ENCODE measurements at places on chromosomes 4 and X. TPM values are rescaled to one million over a fixed set of nuclear protein-coding genes. Genes with fewer than 3 reads are reported as not detected.
A peak's percentile ranks its signal among the peaks of the same experiment; 100 is the strongest.

RNF128 gene
- total RNA-seq: not detected

ETDB gene
- not detected for total RNA-seq

HTR2C gene
- total RNA-seq: not detected

PLK4 gene
- 81.7 TPM for total RNA-seq

CPLX1 gene
- not detected for total RNA-seq

DNA sequence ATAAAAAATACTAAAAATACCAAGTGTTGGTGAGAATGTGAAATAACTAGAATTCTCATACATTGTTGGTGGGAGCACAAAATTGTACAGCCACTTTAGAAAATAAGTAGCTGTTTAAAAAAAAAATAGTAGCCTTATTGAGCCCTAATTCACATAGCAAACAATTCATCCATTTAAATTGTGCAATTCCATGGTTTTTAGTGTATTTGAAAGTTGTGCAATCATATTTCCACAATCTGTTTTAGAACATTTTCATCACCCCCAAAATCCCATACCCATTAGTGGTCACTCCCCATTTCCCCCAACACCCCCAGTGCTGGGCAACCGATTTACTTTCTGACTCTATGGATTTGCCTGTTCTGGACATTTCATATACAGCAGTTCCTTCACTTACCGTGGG lies 37.1 kb downstream of the STX18 start:
- H3K36me3 ChIP-seq: no peaks in the 10 kb centered on the region
- no peak overlapping the region for H3K4me3 ChIP-seq
- H3K4me1 ChIP-seq: peaks cover 6% of the 10 kb centered on the region
- no peak overlapping the region for H3K27ac ChIP-seq
- no peak for DNase-seq
- no peaks in the 10 kb centered on the region for H3K27me3 ChIP-seq

DNA sequence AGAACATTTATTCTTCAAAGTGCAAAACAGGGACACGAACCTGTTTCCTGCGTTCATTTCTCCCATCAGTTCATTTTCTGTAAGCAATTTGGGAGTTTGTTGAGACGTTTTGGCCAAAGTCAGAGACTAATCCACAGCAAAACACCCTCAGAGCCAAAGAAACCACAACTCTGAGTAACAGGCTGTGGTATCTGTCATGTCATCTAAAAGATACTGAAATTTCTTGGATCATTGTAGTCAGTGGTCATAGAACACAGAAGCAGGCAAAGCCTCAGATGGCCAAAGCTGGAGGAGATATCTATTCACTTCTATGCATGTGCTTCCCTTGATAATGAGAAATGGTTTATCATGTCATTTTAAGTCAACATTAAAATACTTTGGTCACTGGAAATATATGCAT lies 485.6 kb upstream of the GALNT7 start:
- no peak overlapping the region for H3K27ac ChIP-seq
- H3K27me3 ChIP-seq: 0 out of 2 replicates have a peak, but pooled peaks cover 3% of the 10 kb centered on the region
- no peak for DNase-seq

GRCh38 chrX:14032406-14032805 lies 2.7 kb upstream of the GEMIN8 start:
- no peaks in the 10 kb centered on the region for H3K27me3 ChIP-seq
- H3K27ac ChIP-seq: no peak overlapping the region
- DNase-seq: no peak
- H3K36me3 ChIP-seq: no peaks in the 10 kb centered on the region
- peaks cover 14% of the 10 kb centered on the region for H3K4me1 ChIP-seq

DNA sequence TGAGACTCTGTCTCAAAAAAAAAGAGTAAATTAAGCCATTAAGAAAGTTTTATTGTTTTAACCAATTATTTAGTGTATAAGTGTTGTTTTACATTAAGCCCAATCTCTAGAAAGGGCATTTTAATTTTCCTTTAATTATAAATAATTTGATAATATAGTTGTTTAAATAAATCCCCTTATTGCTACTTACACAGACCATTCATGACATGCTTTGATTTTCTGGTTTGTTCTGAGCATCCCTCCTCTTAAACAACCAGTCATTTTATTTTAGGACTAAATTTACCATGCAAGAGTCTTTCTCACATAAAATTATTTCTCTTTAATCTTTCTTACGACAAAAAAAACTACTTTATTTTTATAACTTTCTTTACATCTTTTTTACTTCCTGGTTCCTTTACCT lies 23.5 kb upstream of the PAGE5 start:
- H3K27ac ChIP-seq: no peak overlapping the region
- no peaks in the 10 kb centered on the region for H3K4me1 ChIP-seq
- DNase-seq: no peak
- no peaks in the 10 kb centered on the region for H3K27me3 ChIP-seq

DNA sequence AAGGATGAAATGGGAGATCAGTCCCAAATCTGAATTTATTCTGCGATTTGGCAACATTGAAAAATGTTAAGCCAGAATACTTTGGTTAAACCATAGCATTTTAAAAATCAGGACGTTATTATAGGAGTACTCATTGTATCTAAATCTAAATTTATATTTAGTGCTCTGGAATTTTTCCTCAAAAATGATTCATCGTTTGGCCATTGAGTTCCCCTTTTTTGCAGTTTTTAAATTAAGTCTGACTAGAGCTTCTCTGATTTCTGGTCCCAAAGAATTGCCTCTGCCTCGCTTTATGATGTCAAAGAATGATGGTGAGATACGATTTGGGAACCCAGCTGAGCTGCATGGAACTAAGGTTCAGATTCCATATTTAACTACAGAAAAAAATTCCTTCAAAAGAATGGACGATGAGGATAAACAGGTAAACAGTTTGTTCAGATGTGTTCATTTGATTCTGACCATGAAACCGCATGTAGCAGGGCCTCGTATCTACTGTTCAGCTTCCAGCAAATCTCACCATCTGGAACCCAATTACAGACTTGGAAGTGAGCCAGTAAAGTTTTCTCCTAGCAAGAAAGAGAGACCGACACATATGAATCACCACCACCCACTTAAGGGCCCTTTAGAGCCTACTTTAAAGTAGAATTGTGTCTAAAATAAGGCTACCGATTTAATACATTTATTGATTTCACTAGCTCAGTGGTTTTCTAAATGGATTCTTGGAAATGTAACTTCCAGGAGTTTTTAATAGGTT lies 75.6 kb downstream of the REPS2 start:
- no peak overlapping the region for H3K4me3 ChIP-seq
- no peaks in the 10 kb centered on the region for H3K27me3 ChIP-seq
- H3K27ac ChIP-seq: no peak overlapping the region
- H3K4me1 ChIP-seq: no peaks in the 10 kb centered on the region
- DNase-seq: no peak

DNA sequence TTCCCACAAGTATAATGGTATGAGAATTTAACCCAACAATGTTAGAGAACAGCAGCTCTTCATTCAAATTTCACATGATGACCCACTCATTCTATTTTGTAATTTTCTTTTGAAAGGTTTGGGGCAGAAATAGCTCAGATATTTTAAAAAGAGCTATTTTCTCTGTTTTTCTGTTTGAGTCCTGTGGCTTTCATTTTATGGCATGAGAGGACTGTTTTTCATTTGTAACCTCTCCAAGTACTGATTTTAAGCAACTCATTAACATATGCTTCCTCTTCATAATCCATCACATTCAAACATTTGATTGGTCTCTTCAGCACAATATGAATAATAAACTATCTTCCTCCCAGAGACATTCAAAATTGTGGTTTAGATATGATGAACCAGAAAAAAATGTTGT lies 129.0 kb upstream of the TEX13A start:
- no peak overlapping the region for H3K27ac ChIP-seq
- no peaks in the 10 kb centered on the region for H3K36me3 ChIP-seq
- no peaks in the 10 kb centered on the region for H3K27me3 ChIP-seq
- H3K4me1 ChIP-seq: no peaks in the 10 kb centered on the region
- H3K4me3 ChIP-seq: no peak overlapping the region

- DNase-seq: no peak
- H3K4me3 ChIP-seq: no peak overlapping the region
- H3K4me1 ChIP-seq: no peaks in the 10 kb centered on the region
Observed at GRCh38 chr4:16092682-16093319, 9.0 kb upstream of the PROM1 start.

DNA sequence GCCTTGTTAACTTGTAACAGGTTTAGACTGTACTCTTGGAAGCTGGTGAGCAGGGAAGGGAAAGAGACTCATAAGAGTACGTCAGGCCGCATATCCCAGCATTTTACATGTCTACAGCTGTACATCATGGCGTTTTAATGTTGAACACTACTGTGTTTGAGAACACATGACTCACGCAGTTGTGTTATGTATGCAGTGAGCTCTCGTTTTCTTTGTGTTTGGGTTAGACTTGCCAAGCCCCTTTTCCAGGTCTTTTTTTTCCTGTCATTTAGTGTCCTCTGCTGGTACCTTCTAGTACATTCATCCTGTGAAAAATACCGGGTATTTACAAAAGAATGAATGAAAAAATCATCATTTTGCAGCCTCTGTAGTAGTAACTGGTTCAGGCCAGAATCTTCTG lies 35.3 kb downstream of the SMS start:
- no peaks in the 10 kb centered on the region for H3K27me3 ChIP-seq
- DNase-seq: no peak
- H3K4me3 ChIP-seq: no peak overlapping the region
- H3K27ac ChIP-seq: peak overlapping the region; percentile 25

- H3K27me3 ChIP-seq: no peaks in the 10 kb centered on the region
- peak overlapping the region; percentile 99 for H3K27ac ChIP-seq
- no peak for DNase-seq
- H3K4me3 ChIP-seq: no peak overlapping the region
- peaks cover 47% of the 10 kb centered on the region for H3K4me1 ChIP-seq
- H3K36me3 ChIP-seq: no peaks in the 10 kb centered on the region
Observed at GRCh38 chr4:66567551-66567950, 897.3 kb upstream of the EPHA5 start.

DNA sequence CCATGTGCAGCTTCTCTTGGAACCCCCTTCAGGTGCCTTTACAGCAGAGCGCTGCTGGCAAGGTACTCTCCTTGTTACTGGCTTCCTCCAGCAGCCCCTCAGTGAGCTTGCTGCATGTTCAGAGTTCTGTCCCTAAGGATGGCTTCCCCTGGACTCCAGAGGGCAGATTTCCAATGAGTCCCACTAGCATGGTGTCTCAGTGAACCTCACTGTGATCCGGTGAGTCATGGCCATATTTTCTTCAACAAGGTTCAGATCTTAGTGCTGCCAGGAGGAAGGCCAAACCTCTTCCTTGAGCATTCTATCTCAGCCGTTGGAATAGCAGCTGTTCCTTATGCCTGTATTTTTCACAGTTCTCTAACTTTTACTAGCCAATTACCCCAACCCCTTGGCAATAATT lies 98.8 kb downstream of the CASK start:
- H3K36me3 ChIP-seq: no peaks in the 10 kb centered on the region
- DNase-seq: no peak
- no peak overlapping the region for H3K4me3 ChIP-seq
- H3K27me3 ChIP-seq: no peaks in the 10 kb centered on the region
- H3K27ac ChIP-seq: no peak overlapping the region

- no peak for DNase-seq
- H3K4me1 ChIP-seq: peaks cover 38% of the 10 kb centered on the region
- no peak overlapping the region for H3K4me3 ChIP-seq
- H3K36me3 ChIP-seq: no peaks in the 10 kb centered on the region
- no peaks in the 10 kb centered on the region for H3K27me3 ChIP-seq
- no peak overlapping the region for H3K27ac ChIP-seq
Observed at GRCh38 chr4:2798399-2799223, 5.7 kb downstream of the SH3BP2 start.

- no peaks in the 10 kb centered on the region for H3K27me3 ChIP-seq
- H3K4me3 ChIP-seq: no peak overlapping the region
- no peak overlapping the region for H3K27ac ChIP-seq
- DNase-seq: no peak
Observed at GRCh38 chr4:165806613-165807012, 66.4 kb upstream of the TLL1 start.

- peaks cover 32% of the 10 kb centered on the region for H3K4me1 ChIP-seq
- H3K27me3 ChIP-seq: no peaks in the 10 kb centered on the region
- H3K27ac ChIP-seq: peak within 1 kb of the TSS; percentile 46
Observed at GRCh38 chrX:54182864-54183613, at the start of gene FAM120C. Gene FAM120C, minus strand, starts transcription at chrX:54183254. Its CDS starts 56 bp downstream, at chrX:54183198.

GRCh38 chrX:21821875-21822274 lies 17.5 kb upstream of the MBTPS2 start:
- H3K4me3 ChIP-seq: no peak overlapping the region
- DNase-seq: no peak
- H3K27ac ChIP-seq: no peak overlapping the region
- no peaks in the 10 kb centered on the region for H3K4me1 ChIP-seq
- H3K27me3 ChIP-seq: no peaks in the 10 kb centered on the region

DNA sequence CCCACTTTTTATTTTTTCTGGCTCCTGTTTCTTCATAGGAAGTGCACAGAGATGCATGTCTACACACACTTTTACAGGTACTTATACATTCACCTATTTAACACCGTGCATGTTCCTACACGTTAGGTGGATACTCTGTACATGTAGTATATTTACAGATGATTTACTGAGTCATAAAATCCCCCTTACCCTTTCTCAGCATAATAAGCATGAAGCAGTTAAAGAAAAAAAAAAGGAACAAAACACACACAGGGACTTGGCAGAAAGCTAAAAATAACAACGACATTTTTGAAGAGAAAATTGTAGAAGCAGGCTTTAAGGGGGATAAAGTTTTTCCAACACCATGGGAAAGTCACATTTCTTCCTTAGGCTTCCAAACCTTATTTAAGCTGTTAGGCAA lies 96.4 kb upstream of the IQCM start:
- no peak for DNase-seq
- no peaks in the 10 kb centered on the region for H3K36me3 ChIP-seq
- no peaks in the 10 kb centered on the region for H3K27me3 ChIP-seq
- H3K4me3 ChIP-seq: no peak overlapping the region
- no peak overlapping the region for H3K27ac ChIP-seq
- no peaks in the 10 kb centered on the region for H3K4me1 ChIP-seq

DNA sequence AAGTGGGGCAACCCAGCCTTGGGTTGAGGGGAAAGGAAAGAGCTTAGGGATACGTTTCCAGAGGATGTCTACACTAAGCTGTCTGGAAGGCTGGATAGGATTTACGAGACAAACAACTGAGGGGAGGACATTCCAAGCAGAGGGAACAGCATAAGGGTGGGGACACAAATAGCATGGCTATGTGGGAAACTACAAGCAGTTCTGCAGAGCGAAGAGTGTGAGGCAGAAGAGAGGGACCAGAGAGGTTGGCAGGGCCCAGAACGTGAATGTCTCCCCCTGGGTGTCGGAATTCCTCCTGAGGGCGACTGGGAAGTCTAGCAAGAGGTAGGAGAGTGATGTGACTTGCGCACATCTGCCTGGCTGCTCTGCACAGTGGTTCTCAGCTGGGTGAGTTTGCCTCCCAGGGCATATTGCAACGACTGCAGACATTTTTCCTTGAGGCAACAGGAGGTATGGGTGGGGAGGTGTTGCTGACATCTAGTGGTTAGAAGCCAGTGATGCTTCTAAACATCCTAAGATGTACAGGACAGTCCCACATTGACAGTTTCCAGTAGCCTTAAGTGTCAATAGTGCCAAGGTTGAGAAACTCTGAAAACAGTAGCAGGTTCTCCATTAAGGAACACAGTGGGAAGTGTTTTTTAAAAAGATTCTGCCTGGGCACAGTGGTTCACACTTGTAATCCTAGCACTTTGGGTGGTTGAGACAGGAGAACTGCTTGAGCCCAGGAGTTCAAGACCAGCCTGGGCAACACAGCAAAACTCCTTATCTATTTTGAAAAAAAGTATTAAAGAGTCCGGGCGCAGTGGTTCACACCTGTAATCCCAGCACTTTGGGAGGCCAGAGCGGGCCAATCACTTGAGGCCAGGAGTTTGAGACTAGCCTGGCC lies 9.2 kb downstream of the NDUFA1 start:
- H3K4me3 ChIP-seq: no peak overlapping the region
- H3K27me3 ChIP-seq: no peaks in the 10 kb centered on the region
- H3K27ac ChIP-seq: no peak overlapping the region
- peak; percentile 41 for DNase-seq

All from SJSA1 (cell line).